ENCODE measurements at places on chromosomes 11 and 22. TPM values are rescaled to one million over a fixed set of nuclear protein-coding genes. Genes with fewer than 3 reads are reported as not detected.
A peak's percentile ranks its signal among the peaks of the same experiment; 100 is the strongest.

DNA sequence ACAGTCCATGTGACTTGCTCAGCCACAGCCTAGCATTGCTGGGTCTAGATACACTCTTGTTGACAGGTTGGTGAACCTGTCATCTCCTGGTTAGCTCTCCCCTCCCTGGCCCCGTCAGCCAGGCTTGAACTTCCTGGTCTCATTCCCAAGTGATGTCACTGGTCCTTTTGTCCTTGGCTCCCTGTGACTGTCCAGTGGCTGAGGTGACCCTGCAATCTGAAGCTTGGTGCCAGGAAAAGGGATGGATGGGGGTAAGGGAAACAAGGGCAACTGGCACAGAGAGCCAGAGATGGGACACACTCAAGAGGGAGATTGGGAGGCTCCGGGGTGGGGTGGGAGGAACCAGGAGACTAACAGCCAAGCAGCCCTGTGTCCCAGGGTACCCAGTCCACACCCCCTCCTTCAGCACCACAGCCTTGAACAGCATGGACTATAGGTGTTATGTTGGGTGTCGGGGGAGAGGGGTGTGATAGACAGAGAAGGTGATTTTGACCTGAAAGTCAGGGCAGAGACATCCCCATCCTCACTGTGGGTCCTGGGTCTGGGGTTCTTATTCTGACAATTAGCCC is 63.8 kb upstream of the THY1 start:
- DNase-seq, result no peak

- no peak for DNase-seq
Measured at GRCh38 chr22:27494785-27495184, 306.8 kb downstream of the MN1 start.

DNA sequence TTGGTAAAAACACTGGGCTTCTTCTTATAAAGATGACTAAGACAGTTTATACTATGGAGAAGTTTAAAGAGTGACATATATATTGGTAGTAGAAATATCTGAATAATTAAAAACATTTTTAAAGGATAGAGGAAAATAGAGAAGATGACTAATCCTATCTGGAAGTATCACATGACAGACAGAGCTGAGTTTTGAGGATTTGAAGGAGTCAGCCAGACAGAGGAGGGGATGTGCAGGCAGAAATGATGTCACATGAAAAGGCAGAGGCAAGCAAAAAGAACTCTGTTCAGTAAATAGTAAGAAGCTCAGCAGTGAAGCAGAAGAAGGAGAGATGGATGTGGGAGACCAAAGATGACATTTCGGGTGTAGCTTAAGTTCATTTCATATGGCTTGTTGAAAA is 1.6 kb downstream of the OR10A2 start:
- no peak for DNase-seq

DNA sequence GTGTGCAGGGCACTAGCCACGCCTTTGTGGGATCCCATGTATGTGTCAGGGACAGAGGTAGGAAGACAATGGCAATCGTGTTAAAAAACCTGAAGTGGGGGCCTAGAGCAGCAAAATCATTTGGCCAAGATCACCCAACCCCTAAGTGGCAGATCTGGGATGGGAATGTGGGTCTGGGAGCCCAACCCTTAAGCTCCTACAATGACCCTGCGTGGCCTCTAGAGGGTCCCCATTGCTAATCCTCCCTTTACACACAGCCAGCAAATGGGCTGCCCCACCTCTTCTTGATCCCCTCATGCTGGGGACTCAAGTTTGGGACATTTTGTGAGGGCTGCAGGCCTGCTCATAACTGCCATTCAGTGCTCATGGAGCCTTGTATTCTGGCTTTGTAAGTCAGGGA is 73.2 kb upstream of the SUSD2 start:
- DNase-seq, result no peak

DNA sequence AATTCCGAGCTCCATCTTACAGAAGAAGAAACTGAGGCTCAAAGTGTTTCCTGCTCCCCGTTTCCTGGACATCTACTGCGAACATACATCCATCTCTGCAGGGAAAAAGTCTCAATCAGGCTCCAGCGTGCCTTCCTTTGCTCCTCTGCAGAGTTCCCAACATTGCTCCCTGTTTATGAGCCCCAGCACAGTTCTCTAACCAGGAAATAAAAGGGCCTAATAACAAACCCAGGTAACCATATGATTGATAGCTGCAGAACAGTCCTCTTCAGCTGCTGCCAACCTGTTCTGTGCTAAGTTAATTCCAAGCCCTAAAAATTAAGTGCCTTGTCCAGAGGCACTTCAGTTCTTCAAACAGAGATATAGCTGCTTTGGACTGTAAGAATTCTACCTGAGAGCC is 104.9 kb upstream of the ASPHD2 start:
- no peak for DNase-seq

C11orf97 gene
- not detected for total RNA-seq

P4HA3 gene
- 0.85 TPM for total RNA-seq

CHKA gene
- 83.7 TPM for total RNA-seq

GRCh38 chr11:67640021-67640757 is 626 bp upstream of the TBX10 start:
- DNase-seq, result peak; percentile 70

SHISAL1 gene
- 6.6 TPM for total RNA-seq

DNA sequence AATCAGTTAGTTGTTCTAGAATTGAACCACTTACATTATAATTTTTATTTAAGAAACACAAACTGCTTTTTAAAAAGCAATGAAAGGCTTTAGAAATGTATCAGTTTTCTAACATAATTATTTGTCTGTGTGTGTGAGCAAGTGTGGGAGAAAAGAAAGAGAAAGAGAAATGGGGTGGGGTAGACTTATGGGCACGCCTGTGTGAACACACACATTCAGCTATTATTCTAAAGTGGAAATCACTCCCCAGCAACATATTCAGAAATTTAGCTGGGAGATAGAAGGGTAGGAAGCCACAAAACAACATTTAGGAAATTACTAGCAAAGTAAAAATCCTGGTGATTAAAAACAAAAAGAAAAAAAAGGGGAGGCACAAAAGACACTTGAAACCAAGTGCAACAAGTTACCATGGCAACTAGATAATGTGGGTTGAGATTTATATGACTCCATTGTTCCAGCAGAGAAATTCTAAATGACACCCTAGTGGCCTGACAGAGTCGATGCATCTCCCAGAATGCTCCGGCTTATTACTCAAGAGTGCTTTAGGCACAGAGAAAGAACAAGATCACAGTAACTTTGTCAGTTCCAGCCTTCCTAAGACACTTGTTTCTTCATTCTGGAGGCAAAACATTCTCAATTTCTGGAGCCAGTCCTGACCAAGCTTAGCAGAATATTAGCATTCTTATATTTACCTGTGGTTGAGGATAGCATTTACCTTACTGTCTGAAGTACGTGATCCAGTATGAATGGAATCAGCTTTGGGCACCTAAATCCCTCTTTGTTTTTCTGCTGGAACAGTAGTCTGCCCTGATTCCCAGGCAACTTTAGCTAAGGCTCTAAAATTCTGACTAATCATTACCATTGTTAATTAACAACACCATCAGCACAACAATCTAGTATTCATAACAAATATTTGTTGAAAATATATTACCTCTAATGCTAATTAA is 444.4 kb downstream of the DLG2 start:
- no peak for DNase-seq

GRCh38 chr22:19889951-19890350 is 35.3 kb upstream of the GNB1L start:
- no peak for DNase-seq

GRCh38 chr11:110046775-110047380 is 46.3 kb upstream of the ZC3H12C start:
- DNase-seq, result peak; percentile 30

DNA sequence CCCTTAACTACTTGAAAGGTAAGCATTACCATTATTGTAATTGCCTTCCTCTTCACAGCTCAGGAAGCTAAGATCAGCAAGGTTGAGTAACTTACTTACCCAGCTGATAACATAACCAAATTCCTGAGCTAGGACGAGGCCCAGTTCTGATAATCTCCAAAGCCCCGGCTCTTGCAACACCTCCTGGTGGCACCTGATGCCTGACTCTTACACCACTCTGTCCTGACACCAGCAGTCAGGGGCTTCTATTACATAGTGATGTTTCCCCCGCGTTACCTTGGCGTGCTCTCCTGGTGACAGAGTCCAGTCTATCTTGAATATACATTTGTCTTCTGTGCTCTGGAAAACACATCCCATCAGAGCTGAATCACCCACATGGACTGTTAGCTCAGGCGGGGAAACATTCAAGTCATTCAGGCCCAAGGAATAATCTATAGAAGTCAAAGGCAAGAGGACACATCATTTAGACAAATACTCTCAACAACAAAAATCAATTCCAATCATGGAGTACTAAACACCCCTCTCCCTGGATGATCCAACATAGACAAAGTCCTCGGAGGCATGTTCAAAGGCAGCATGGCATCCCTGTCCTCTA is 12.6 kb downstream of the JAML start:
- DNase-seq, result no peak

GRCh38 chr22:48622891-48623545 is 1204.7 kb downstream of the BRD1 start:
- no peak for DNase-seq

- DNase-seq, result no peak
Measured at GRCh38 chr22:43996981-43997265, 27.2 kb upstream of the PARVB start.
